ENCODE measurements at places on chromosomes 16 and 17. TPM values are rescaled to one million over a fixed set of nuclear protein-coding genes. Genes with fewer than 3 reads are reported as not detected.

CPHXL2 gene
- not detected for total RNA-seq

NPIPB13 gene
- 15.3 TPM for total RNA-seq

- DNase-seq: no peak
These were observed 2.7 kb upstream of the TANC2 start for GRCh38 chr17:62963296-62963695.

DNA sequence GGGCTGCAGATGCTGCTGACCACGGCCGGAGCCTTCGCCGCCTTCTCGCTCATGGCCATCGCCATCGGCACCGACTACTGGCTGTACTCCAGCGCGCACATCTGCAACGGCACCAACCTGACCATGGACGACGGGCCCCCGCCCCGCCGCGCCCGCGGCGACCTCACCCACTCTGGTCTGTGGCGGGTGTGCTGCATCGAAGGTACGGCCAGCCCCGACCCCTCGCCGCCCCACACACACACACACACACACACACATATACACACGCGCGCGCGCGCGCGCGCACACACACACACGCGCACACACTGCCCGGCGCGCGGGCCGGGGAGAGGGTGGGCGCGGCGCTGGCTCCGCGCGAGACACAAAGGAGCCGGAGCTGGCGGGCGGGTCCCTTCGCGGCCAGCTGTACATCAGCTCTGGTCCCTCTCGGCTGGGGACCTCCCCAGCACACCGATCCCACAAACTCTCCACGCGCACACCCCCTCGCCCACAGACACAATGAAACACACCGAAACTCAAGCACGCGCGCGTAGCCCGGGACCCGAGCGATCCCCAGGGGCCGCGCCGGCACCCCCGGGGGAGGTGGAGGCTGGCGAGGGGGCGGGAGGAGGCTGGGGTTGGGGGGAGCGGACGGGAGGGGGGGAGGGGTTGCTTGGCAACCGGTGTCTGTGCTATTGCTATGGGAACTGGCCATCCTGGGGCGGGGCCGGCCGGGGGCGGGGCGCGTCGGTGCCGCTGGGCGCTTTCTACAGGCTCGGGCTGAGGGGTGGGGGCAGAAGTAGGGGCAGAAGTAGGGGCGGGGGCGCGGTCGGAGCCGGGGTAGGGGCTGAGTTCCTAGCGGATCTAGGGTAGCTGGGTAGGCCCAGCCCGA, 658 bp downstream of the CACNG4 start:
- DNase-seq: no peak

STH gene
- not detected for total RNA-seq

- DNase-seq: no peak
These were observed 5.7 kb downstream of the FN3K start for GRCh38 chr17:82740906-82741759.

DNA sequence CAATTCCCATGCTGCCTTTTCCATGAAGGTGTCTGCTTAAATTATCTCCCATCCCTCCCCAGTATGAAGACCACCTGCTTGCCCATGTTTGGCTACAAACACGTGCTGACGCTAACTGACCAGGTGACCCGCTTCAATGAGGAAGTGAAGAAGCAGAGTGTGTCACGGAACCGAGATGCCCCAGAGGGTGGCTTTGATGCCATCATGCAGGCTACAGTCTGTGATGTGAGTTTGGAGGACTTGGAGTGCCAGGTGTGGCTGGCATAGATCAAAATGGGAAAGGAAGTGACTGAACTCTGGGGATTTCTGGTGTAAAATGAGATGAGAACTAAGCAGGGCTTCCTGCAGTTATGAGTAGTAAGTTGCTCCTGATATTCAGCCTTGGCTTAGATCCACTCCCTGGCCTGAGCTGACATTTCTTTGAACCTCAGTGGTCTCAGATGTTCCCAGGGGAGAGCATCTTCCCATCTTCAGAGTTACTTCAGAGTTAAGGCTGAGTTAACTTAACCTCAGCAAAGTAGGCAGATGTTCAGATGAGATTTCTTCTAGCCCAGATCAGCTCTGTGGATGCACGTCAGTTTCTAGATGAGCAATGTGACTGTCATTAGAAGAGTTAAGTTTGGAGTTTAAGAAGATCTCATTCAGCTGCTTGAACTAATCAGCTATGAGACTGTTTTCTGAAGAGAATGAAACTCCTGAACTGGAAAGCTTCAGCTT, 32.7 kb downstream of the ITGB3 start:
- no peak for DNase-seq

GRCh38 chr16:79419148-79419547, 181.4 kb downstream of the MAF start:
- no peak for DNase-seq

DNA sequence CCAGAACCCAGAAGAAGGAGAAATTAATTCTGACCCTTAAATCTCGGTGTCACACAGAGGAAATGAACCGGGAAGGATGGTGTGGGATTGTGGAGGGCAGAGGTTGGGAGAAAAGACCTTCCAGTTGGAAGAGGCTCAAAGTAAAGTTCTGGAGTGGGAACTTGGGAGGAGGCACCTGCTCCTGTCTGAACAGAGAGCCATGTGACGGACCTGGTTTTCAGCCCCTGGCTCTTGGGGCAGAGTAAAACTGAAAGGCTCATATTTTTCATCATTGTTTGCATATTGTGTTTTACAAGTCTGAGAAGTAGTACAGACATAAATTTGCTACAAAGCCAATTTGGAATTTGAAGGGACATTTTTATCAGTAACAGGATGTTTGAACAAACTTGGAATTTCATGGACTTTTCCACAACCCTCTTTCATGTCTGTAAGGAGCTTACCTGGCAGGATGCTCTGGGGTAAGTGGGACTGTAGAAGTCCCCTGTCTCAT, 24.4 kb upstream of the SEC14L1 start:
- no peak for DNase-seq

DNA sequence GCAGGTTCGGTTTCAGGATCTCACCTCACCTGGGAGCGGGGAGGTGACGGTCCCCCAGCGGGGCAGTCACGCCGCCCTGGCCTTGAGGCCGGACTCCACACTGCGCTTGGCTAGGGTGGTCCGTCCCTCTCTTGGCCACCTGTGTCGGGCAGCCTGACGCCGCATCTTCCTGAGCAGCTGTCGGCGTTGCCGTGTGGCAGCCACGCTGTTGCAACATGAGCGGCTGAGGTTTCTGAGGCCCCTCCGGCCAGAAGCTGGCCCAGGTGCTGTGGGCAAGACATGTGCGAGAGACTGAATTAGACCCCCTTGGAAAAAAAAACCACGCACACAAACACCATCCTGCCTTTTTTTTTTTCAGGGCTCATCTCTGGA, 49.2 kb downstream of the IRF8 start:
- no peak for DNase-seq

FAAP100 gene
- 33.5 TPM for total RNA-seq

CCL8 gene
- not detected for total RNA-seq

DNA sequence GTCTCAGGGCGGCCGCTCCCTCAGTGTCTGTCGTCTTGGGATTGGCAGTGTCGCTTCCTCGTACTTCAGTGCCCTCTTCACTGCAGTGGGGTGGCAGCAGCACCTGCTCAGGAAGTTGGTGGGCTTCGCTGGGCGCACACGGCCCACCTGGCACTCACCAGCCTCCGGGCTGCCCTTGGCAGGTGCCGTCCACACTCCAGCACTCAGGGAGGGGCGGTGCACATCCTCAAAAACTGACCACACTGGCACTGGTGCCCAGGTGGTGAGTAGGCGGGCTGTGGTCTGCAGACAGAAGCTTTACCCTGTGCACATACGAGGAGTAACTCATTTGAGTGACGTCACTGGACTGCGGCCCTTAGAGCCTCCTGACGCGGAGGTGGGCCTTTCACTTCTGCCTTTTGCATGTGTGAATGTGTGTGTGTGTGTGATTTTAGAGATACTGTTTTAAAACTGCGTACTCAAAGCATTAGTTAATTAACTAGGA, 94.6 kb downstream of the BANP start:
- no peak for DNase-seq

DNA sequence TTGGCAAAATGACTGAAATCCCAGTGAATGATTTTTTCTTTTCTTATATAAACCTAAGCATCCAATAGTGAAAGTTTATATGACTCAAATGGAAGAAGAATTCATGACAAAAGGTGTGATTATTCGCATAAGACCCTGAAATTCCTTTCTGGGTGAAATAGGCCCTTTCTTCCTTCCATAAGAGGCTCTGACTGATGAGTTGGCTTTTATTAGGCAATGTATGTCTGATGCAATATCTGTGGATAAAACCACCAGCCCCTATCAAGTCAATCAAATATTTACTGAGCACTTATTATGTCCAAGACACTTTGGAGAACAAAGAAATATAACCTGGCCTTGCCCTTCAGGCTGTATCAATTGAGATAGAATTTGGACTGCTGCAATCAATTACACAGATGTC, 316.6 kb downstream of the CDH13 start:
- DNase-seq: no peak

DNA sequence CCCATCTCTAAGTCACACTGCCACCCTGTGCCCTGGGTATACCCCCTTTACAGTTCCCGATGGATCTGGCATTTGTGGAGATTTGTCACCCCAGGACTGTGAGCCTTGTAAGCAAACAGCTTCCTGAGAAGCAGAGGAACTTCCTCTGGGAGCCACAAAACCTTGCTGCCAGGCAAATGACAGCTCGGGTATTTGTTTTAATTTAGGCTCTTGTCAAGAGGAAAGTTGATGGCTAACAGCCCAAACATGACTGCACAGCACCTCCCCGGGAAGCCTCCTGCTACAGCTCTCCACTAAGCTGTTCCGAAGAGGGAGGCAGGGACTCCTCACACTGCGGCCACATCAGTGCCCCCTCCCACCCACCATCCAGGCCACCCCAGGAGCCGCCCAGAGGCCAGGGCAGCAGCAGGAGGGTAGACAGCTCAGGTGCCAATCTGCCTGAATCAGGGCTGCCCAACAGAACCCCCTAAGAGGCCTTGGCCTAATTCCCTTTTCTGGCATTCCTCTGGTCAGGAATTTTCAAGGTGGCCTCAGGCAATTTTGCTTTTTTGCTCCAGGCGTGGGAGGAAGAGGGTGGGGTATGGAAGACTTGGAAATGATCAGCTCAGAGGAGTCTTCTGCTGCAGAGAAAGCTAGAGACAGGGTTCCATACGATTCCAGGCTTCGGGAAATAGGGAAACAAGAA, 2.6 kb downstream of the ABR start:
- DNase-seq: no peak

- DNase-seq: no peak
These were observed 306.0 kb downstream of the MAF start for GRCh38 chr16:79294568-79294967.

DNA sequence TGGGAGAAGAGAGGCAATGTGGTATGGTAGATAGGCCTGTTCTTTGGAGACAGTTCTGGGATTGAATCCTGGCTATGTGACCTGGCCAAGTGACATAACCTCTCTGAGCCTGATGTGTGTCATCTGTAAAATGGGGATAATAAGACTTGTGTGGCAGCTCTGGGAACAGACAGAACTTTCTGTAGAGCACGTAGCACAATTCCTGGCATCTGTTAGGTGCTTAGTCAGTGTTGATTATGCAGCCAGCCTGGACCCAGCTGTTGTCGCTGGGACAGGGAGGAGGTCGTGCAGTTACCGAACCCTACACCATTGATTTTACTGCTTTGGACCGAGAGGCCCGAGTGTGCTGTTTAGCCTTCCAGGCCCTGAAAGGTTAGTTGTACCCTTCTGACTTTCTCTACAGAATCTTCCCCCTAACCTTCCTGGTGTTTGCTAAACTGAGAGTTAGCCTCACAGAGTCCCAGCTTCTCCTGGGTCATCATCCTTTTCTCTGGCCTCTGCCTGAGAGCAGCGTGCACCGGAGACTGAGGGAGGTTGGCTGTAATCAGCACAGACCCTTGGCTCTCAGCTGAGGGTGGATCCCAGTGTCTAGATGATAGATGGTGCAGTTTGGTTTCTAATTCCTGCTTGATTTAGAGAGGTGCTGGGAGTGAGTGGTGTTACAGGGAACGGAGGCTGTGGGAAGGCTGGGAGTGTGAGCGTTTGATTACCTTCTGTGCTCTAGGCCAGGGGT, 31.9 kb downstream of the MSI2 start:
- no peak for DNase-seq

GRCh38 chr16:22726868-22727267, 87.1 kb upstream of the HS3ST2 start:
- no peak for DNase-seq

ZC3H7A gene
- 67.5 TPM for total RNA-seq

- no peak for DNase-seq
These were observed 29.4 kb downstream of the TANC2 start for GRCh38 chr17:62995377-62995885.

DNA sequence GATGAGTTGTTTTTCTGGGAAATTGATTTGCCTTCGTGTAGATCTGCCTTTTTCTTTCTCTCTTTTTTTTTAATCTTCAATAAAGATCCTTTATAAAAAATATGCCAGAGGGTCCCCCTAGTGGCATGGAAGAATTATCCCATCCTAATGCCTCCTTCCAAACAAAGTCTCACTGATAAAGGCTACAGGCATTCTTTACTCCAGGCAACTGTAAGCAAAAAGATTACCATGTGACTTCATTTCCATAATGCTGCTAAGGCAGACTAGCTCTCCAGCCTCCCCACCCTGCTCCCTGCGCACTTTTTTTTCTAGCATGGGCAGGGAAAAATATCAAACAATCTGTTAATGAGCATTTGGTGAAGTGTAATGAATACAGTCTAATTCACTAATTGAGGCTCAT, 220.2 kb upstream of the CDH8 start:
- no peak for DNase-seq

DNA sequence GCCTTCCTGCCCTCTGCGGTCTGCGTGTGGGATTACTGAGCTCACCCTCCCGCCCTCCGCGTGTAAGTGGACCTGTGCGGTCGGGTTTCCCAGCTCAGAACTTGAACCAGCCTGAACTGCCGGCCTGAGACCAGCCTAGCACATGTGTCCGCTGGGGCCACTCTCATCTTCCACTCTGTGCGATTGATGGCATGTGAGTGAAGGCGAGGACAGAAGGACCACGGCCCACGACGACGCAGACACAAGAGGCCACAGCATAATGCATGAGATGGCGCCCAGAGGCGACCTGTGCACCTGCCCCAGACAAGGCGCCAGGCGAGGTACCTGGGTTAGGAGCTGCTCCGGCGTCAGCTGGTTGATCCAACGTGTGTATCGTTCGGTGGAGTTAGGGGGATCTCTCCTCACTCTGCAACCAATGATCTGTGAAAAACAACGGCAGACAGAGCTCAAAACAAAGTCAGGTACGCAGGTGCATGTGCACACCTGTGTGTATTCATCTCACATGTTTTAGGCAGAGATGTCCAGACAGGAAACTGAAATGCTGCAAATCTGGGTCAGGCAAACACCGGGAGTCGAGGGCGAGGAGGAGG, 74.5 kb upstream of the METRNL start:
- DNase-seq: no peak

- no peak for DNase-seq
These were observed 38.8 kb downstream of the TMC6 start for GRCh38 chr17:78089576-78090281.
